ENCODE measurements at places on chromosomes 11 and 22.

- DNase-seq, result no peak
These were observed 18.7 kb downstream of the RCN1 start for GRCh38 chr11:32109592-32109991.

DNA sequence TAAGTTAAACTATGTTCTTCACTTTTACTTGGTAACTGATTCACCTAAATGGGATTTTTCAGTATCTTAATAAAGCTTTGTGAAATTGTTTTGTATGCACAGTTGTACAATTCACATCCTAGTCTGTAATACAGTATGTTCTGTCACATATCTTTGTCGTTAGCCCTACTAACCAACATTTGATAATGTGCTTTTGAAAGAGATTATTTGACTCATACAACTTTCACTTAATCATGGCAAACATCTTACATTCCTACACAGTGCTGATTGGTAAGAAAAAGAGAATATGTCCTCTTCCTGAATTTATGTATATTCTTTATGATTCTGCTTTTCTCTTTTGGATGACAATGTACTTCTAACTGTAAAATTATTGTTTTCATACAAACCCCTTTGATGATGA, 234.5 kb downstream of the METTL15 start:
- DNase-seq, result no peak

- DNase-seq, result no peak
These were observed 191.0 kb downstream of the MIAT start for GRCh38 chr22:26848244-26848920.

- no peak for DNase-seq
These were observed 14.3 kb downstream of the TP53AIP1 start for GRCh38 chr11:128928400-128928799.

DNA sequence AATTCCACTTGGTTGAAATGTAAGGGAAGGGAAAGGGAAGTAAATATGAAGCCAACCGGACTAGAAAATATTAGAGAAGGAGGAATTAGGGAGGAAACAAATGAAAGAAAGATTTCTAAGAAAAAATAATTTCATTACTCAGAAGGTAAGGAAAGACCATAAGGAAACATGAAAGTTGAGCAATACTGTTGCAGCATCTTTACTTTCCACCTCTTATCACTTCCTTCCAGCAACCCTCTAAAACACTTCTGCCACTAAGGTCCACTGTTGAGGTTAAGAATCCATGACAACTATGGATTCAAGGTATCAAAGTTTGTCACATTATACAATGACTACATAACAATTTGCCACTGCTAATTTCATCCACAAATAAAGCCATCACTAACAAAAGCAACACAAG, 308.6 kb downstream of the DLG2 start:
- no peak for DNase-seq

DNA sequence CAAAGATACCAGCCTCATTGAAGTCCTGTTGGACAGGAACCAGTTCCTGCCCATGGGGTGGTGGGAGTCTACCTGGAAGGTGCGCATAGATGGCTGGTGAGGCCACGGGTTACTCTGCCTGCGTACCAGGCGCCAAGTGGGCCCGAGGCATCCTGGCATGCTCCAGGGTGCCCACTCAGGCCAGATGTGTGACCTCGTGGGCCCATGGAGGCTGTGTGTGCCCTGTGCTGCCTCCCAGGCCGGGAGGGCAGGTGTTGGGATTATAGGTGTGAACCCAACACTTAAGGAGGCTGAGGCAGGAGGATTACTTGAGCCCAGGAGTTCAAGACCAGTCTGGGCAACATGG, 23.1 kb downstream of the TANGO2 start:
- no peak for DNase-seq

DNA sequence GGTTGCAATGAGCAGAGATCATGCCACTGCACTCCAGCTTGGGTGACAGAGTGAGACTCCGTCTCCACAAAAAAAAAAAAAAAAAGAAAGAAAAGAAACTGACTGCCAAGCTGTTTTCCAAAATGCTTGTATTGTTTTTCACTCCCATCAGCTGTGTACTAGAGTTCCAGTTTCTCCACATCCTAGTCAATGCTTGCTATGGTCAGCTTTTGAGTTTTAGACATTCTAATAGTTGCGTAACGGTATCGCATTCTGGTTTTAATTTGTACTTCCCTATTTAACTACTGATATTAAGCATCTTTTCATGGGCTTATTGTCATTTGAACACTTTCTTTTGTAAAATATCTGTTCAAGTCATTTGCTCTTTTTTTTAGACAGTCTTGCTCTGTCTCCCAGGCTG, 55.7 kb downstream of the TSPAN18 start:
- no peak for DNase-seq

DNA sequence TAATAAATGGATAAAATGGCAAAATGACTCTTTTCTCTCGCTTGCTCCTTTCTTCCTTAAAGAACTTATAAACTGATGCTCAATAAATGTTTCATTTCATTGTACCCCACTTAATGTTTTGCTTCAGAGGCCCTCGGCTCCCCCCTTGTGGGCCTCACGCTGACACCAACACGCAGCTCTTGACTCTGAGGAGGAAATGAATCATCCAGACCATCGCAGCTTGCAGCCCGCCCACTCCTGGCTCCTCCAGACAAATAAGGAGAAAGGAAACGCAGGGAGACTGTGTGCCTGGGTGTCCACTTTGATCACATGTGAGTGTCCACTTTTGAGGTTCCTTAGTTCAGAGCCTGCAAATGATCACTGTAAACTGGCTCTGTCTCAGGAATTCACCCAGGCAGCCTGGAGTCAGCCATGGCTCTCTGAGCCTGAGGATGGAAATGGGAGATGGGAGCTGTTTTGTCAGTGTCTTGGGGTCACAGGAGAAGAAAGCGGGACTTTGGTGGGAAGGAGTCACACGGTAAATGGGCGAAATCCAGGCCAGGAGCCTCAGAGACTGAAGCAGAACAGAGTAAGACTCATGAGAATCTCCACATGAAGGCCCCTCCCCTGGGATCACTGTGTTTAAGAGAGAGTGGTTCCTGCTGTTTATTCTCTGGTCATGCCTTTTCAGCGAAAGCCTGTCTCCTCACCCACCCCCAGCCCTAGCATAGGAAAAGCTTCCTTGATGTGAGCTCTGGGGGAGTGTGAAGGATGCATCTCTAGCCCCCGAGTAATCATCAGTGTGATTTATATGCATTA, 96.5 kb downstream of the CWC15 start:
- no peak for DNase-seq

DNA sequence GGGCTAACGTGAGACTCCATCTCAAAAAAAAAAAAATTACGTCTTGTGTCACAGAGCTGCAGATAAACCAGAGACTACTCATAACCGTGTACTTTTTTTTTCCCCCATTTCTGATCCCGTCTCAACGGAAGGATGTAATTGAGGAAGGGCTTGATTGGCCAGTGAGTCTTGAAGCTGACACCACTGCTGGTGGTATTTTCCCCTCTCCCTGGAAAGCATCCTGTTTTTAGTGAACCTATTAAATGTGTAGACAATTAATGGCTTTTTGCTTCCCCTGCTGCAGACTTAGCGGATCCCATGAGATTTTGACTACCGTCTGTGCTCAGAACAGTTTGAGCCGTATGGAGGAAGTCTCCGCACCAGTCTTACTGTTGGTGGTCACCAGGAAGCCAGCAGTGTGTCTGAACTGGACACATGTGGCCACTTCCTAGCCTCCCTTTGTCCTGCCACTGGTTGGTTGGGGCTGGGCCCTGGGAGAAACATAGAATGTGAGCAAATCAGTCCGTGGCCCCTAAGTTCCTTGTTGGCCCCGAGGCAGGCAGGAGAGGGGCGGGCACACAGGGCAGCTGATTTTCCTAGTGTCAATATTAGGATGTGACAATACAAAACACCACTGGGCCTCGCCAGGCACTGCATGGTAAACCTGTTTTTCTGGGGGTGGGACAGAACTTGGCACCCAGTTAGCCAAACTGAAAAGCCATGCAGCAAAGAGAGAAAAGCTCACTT, 3.1 kb downstream of the BIK start:
- peak; percentile 77 for DNase-seq

- peak; percentile 51 for DNase-seq
These were observed 4.8 kb downstream of the PIM3 start for GRCh38 chr22:49965091-49966040.

DNA sequence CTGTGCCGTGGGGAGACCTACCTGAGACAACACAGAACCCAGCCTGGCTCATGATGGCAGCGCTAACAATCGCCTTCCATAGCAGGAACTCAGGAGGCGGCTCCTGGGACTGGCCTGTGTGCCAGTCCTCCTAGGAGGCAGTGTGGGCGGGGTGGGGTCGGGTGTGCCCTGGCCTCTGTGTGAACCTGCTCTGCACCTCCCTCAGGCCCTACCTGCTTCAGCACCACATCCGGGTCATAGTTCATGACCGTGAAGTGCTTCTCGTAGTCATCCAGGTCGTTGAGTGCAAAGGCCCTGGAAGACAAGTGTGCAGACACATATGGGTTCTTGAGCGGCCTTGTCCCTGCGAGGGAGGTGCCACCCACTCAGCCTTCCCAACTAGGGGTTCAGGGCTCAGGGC, 15.3 kb downstream of the TTLL12 start:
- DNase-seq, result no peak

DNA sequence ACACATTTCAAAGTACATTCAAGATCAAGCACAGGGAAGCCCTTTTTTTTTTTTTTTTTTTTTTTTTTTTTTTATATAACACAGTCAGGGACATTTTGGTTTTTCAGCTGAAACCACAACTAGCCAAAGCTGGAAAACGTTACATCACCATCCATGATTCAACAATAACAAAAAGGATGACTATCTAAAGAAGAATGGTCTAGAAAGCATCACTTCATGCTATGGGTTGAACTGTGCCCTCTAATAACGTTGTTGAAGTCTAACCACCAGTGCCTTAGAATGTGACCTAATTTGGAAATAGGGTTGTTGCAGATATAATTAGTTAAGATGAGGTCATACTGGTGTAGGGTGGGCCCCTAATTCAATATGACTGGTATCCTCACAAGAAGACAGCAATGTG, 46.6 kb downstream of the MTMR2 start:
- no peak for DNase-seq

DNA sequence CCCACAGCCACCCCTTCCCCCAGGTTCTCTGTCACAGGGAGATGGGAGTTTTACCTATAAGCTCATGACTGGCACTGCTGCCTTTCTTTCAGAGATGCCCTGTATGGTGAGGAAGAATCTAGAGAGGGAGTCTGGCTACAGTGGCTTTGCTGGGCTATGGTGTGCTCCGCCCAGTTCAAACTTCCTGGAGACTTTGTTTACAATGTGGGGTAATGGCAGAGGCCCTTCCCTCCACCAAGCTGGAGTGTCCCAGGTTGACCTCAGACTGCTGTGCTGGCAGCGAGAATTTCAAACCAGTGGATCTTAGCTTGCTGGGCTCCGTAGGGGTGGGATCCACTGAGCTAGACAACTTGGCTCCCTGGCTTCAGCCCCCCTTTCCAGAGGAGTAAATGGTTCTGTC, 143.5 kb downstream of the MSANTD4 start:
- DNase-seq, result no peak

- no peak for DNase-seq
These were observed 18.4 kb downstream of the TTC12 start for GRCh38 chr11:113332638-113333329.

GRCh38 chr11:2127482-2128129, 11.6 kb downstream of the IGF2 start:
- no peak for DNase-seq

GRCh38 chr11:63918507-63919191, 1.7 kb upstream of the RCOR2 start:
- DNase-seq, result no peak

DNA sequence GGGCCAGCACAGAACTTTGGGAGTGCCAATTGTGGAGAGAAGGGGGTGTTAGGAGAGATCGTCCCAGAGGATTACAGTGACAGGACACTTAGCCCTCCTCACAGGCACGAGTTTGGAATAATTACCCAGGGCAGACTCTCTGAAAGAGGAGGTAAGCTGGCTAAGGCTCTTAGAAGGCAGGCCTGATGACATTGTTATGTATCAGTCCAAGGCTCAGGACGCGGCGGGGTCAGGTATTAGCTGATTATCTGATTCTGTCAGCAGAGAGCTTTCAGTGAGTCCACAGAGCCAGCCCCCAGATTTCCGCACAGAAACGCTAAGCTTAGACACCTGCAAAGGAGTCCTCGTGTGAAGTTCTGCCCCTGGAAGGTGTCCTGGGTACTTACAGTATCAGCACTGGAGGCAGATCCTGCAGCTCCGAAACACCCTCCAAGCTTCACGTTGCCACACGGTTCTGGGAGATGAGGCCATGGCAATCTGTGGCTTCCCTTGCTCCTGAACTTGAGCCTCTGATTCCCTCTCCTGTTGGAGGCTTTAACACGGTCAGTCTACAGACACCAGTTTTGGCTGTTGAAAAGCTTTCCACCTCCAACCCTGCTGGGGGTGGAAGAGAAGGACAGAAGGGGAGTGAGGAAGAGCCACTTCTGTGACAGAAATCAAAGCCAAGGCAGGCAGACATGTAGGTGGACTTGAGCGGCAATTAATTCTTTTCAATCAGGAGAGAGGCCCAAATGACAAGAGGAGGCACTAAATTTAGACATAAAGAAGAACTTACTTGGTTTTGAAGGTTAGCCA, 123.6 kb upstream of the CADM1 start:
- DNase-seq, result no peak

GRCh38 chr11:94152678-94153065, 24.0 kb downstream of the PANX1 start:
- DNase-seq, result no peak

- DNase-seq, result no peak
These were observed 154.1 kb downstream of the COMMD9 start for GRCh38 chr11:36135076-36135475.

GRCh38 chr11:35163702-35164496, 24.9 kb downstream of the CD44 start:
- no peak for DNase-seq

GRCh38 chr11:29317694-29318093, 699.1 kb downstream of the KCNA4 start:
- no peak for DNase-seq

- DNase-seq, result no peak
These were observed 464 bp upstream of the CECR2 start for GRCh38 chr22:17368554-17369438.

DNA sequence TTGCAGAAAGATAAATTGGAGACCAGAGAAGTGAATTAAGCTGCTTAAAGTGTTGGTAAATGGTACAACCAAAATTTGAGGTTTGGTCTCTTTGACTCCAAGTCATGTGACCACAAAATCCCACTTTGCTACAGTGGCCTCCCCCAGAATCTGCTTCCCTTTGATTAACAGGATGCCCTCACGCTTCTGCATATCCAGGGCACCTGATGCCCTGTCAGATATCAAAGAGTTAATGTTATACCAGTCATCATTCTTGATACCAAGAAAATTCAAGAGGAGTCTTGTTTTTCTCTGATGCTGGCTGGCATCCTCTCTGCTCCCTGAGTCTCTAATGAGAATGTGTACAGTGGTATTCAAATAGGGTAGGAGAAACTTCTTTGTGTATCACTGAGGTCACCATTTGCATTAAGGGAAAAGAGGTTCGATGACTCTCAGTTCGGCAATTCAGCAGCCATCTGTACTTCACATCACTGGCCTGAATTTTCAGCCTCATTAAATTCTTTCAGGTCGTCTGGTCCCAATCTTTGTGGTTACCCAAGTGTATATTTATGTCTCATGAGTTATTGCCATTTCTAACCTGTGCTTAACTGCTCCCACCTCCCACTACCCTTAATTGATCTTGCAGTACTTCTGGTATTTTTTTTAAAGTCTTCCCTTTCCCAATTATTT, 73.9 kb downstream of the BDNF start:
- no peak for DNase-seq
